Substantia nigra (tissue), 51 donors: ENCODE measurements at places on chromosomes 6 and 20.

DNA sequence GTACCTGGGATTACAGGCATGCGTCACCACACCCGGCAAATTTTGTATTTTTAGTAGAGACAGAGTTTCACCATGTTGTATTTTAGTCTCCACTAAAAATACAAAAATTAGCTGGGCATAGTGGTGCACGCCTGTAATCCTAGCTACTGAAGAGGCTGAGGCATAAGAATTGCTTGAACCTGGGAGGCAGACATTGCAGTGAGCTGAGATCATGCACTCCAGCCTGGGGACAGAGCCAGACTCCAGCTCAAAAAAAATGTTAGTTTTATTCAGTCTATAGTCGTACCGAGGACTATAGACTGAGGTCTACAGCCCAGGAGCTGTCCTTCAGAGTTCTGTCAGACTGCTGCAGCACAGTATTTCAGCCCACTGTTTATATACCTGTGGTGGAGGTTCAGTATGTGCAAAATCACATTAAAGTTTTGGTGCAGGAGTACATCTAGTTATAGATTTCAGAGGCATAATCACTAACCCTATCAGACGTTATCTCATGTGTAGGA, 3.6 kb upstream of the CASP8AP2 start:
- no peak for DNase-seq

GRCh38 chr6:36487698-36488097, 44.9 kb downstream of the KCTD20 start:
- DNase-seq: no peak

- no peak for DNase-seq
Observed at GRCh38 chr20:61765871-61766654, 299.6 kb downstream of the TAF4 start.

GRCh38 chr6:168060521-168060931, 18.5 kb downstream of the FRMD1 start:
- DNase-seq: no peak

- DNase-seq: no peak
Observed at GRCh38 chr6:37776566-37776965, 43.0 kb upstream of the ZFAND3 start.
